HepG2 (cell line): ENCODE measurements at places on chromosomes 12 and 14. TPM values are rescaled to one million over a fixed set of nuclear protein-coding genes. Genes with fewer than 3 reads are reported as not detected.

The P2RX7 gene
- polyA plus RNA-seq, result 0.56 and 0.73 TPM in 2 replicates

The PPFIBP1 gene
- polyA plus RNA-seq, result 16.2 and 19.6 TPM in 2 replicates

The KRT6A gene
- 0.13 TPM in 2 replicates for polyA plus RNA-seq

The PMCH gene
- not detected in 2 replicates for polyA plus RNA-seq

The PRB2 gene
- not detected in 2 replicates for polyA plus RNA-seq

The FOXM1 gene
- 13.0 and 17.1 TPM in 2 replicates for polyA plus RNA-seq

The PYGL gene
- polyA plus RNA-seq, result 93.4 and 98.4 TPM in 2 replicates

The ADGRD1 gene
- polyA plus RNA-seq, result 12.4 and 25.0 TPM in 2 replicates

The GPR84 gene
- not detected in 2 replicates for polyA plus RNA-seq

The CAPZA3 gene
- polyA plus RNA-seq, result not detected in 2 replicates

The GDF3 gene
- polyA plus RNA-seq, result not detected in 2 replicates

The GUCY2C gene
- 0.09 TPM in 1 of 2 replicates, not detected in the other for polyA plus RNA-seq

The SLC6A13 gene
- 0.05 and 0.60 TPM in 2 replicates for polyA plus RNA-seq

The GDF11 gene
- polyA plus RNA-seq, result 0.63 and 1.0 TPM in 2 replicates

The CACNA2D4 gene
- polyA plus RNA-seq, result 136 and 160 TPM in 2 replicates

The TPI1 gene
- polyA plus RNA-seq, result 2,303 and 2,535 TPM in 2 replicates

The C12orf60 gene
- 0.55 and 0.69 TPM in 2 replicates for polyA plus RNA-seq

The SYCP3 gene
- not detected in 2 replicates for polyA plus RNA-seq

The KRT85 gene
- polyA plus RNA-seq, result not detected in 2 replicates

The TOMM20L gene
- not detected in 2 replicates for polyA plus RNA-seq

The TAS2R43 gene
- 0.15 TPM in 1 of 2 replicates, not detected in the other for polyA plus RNA-seq

The HCAR1 gene
- polyA plus RNA-seq, result 4.3 and 4.4 TPM in 2 replicates

The TTC8 gene
- polyA plus RNA-seq, result 15.0 and 15.2 TPM in 2 replicates

The ACOT4 gene
- polyA plus RNA-seq, result 0.05 TPM in 1 of 2 replicates, not detected in the other

The EXOC3L4 gene
- polyA plus RNA-seq, result 11.8 and 21.2 TPM in 2 replicates

The RFX4 gene
- polyA plus RNA-seq, result not detected in 2 replicates

The SINHCAF gene
- polyA plus RNA-seq, result 36.8 and 54.6 TPM in 2 replicates

The CMKLR1 gene
- polyA plus RNA-seq, result not detected in 2 replicates

The TDRD9 gene
- polyA plus RNA-seq, result not detected in 2 replicates

The L2HGDH gene
- polyA plus RNA-seq, result 2.3 and 3.3 TPM in 2 replicates

The TEX52 gene
- polyA plus RNA-seq, result 0.05 TPM in 1 of 2 replicates, not detected in the other

The ADAMTS20 gene
- polyA plus RNA-seq, result not detected in 2 replicates

The PIWIL1 gene
- polyA plus RNA-seq, result not detected in 2 replicates

The TC2N gene
- 0.03 TPM in 1 of 2 replicates, not detected in the other for polyA plus RNA-seq

The NTN4 gene
- polyA plus RNA-seq, result 7.8 and 9.6 TPM in 2 replicates

The CMA1 gene
- not detected in 2 replicates for polyA plus RNA-seq

The REP15 gene
- 0.12 and 0.14 TPM in 2 replicates for polyA plus RNA-seq

The ADCY4 gene
- polyA plus RNA-seq, result 0.03 TPM in 1 of 2 replicates, not detected in the other

The TMEM117 gene
- polyA plus RNA-seq, result 2.8 and 3.6 TPM in 2 replicates

The RNASE4 gene
- 983 and 1,053 TPM in 2 replicates for polyA plus RNA-seq

The NFE2 gene
- polyA plus RNA-seq, result 4.1 and 4.5 TPM in 2 replicates

The ABCC9 gene
- not detected in 2 replicates for polyA plus RNA-seq

The PTHLH gene
- polyA plus RNA-seq, result 0.22 and 0.31 TPM in 2 replicates

The KRT79 gene
- polyA plus RNA-seq, result 0.09 TPM in 1 of 2 replicates, not detected in the other

The LRCOL1 gene
- polyA plus RNA-seq, result 0.14 TPM in 1 of 2 replicates, not detected in the other

The TBK1 gene
- polyA plus RNA-seq, result 7.4 and 10.3 TPM in 2 replicates

The CEBPE gene
- polyA plus RNA-seq, result 0.09 and 0.10 TPM in 2 replicates

The NKX2-1 gene
- not detected in 2 replicates for polyA plus RNA-seq

The EFS gene
- not detected in 2 replicates for polyA plus RNA-seq

The E2F7 gene
- 1.1 and 1.7 TPM in 2 replicates for polyA plus RNA-seq

The ITFG2 gene
- 12.5 and 14.8 TPM in 2 replicates for polyA plus RNA-seq

The LGR5 gene
- polyA plus RNA-seq, result 69.5 and 121 TPM in 2 replicates

The RTL1 gene
- not detected in 2 replicates for polyA plus RNA-seq

The NUAK1 gene
- polyA plus RNA-seq, result 0.74 and 1.7 TPM in 2 replicates

The RPGRIP1 gene
- 0.47 and 1.1 TPM in 2 replicates for polyA plus RNA-seq

The NEUROD4 gene
- polyA plus RNA-seq, result not detected in 2 replicates

The LAG3 gene
- polyA plus RNA-seq, result 0.26 and 0.51 TPM in 2 replicates

The LHX5 gene
- polyA plus RNA-seq, result 0.01 TPM in 1 of 2 replicates, not detected in the other

The ART4 gene
- 15.9 and 17.6 TPM in 2 replicates for polyA plus RNA-seq

The ARG2 gene
- 71.2 and 73.6 TPM in 2 replicates for polyA plus RNA-seq
